Stimulated activated CD8-positive, alpha-beta memory T cell treated with anti-CD3 and anti-CD28 coated beads, Interleukin-4, amount 100 ng/mL, for 4 hours (primary cell): ENCODE measurements at places on chromosomes 6 and 20.

DNA sequence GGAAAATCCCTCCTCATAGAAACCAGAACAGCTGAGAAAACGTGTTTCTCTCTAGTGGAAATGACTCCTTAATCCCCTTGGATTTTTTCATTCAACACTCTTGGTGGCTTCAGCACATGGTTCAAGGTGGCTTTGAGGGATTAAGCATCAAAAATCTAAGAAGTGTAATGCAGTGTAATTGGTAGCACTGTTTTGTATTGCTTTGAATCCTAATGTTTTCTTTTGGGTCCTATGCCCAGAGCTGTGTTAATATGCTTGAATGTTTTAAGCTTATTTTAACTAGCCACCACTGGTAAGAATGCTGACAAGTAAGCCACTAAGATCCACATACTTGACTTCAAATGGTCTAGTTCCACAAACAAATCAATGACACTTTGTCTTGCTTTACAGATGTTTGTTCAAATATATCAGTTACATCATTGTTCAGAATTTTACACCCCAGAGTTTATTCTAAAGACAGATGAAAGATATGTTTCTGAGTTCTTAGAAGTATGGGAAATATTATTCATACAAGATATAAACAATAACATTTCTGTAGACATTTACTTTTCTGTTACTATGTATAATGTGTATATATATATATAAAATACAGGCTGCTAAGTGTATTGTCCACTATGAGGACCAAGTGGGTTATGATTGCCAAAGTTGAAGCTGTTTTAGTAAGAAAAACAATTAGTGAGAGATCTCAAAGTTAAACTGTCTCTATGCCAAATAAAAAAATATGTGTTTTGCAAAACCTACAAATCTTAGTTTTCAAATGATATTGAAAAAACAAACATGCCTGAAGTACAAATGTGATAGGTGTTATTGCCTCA is 220.8 kb downstream of the OGFRL1 start:
- no peak for DNase-seq

DNA sequence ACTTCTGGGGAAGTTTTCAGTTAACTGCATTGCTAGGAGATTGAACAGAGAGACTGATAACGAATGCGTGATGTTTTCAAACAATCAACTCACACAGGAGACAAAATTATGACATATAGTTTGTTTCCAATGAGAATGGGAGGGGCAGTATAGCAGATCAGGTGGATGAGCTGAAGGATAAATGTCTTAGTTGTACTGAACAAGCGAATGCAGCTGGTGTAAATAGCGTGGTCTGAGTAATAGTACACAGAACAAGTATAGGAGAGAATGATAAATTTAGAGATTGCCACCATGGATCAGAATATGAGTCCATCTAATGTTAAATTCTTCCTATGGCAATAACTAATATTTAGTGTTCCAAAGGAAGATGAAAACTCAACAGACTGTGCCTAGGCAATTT is 858.6 kb downstream of the EYS start:
- no peak for DNase-seq

DNA sequence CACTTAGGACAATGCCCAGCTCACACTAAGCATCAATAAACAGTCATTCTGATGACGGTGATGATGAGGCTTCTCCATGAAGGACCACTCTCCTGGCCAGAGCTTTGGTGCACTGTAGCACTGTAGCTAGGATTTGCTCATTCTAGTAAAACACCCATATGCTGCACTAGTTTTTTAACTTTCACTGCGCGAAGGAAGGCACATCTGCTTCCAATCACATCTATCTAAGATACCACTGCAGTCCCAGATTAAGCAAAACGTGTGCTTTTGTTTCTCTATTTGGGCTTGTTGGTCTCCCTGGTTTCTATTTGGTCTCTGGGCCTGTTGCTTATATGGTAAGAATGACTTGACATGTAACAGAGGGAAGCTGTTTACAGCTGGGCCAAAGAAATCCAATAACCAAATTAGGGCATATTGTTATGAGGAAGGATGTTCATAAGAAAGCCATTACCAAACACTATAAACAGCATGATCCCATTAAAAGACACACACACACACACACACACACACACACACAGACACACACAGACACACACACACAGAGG is 62.4 kb downstream of the FAM229B start:
- no peak for DNase-seq

- DNase-seq, result no peak
Measured at GRCh38 chr20:588476-588875, 21.6 kb downstream of the TCF15 start.

DNA sequence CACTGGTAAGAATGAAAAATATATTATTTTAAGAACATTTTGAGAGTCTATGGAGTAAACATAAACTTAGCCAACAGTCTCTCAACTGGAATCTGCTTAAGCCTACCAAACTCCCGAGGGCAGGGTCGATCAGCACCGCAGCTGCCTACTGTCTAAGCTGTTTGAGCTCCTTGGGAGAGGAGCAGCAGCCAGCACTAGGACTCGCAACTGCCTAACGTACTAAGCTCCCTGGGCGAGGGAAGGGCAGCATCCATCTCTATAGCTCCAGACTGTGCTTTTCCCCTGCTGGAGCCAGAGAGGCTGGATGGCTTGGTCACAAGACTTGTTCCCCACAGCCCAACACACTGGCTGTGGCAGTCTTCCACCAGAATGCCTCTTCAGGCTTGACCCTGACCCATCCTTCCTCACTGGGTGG is 96.4 kb downstream of the MOXD1 start:
- DNase-seq, result no peak

- no peak for DNase-seq
Measured at GRCh38 chr6:37058084-37058586, 52.7 kb downstream of the FGD2 start.

- DNase-seq, result no peak
Measured at GRCh38 chr6:16420715-16421461, 182.5 kb downstream of the GMPR start.

DNA sequence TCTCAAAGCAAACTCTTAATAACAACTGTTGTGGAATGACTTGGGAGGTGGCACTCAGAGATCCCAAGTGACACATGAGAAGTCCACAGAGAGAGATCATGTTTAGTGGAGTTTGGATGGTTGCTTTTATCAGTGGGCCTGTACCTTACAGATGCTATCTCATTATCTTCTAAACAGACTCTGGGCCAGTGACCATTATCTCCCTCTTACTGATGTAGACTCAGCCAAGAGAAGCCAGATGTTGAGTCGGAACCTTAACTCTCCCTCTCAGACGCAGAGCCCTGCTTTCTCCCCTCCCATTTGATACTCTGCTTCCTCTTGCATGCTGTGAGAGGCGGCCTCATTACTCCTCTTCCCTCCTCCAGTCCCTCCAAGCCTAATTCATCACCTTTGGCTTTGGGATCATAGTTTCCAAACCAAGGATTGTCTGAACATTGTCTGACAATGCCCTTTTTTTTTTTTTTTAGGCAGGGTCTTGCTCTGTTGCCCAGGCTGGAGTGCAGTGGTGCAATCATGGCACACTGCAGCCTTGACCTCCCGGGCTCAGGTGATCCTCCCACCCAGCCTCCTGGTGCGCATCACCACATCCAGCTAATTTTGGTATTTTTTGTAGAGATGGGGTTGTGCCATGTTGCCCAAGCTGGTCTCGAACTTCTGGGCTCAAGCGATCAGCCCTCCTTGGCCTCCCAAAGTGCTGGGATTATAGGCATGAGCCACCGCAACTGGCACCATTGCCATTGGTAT is 4.5 kb upstream of the DDR1 start:
- no peak for DNase-seq

DNA sequence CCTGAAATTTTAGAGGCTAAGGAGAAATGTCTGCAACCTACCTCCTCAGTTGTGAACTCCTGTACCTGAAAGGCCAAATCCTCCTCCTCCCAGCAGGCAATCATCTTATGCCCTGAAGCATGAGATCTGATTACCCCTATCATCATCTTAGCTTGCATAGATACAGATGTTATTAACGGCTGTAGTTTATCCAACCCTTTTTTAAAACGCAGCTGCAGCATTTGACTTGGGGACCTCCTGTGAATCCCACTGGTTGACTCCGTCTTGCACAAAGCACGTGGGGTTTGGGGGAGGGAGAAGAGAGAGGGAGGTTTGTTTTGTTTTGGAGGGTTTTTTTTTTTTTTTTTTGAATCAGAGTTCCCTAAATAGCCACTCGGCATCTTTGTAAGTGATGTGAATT is 5.8 kb upstream of the NR2E1 start:
- DNase-seq, result no peak

DNA sequence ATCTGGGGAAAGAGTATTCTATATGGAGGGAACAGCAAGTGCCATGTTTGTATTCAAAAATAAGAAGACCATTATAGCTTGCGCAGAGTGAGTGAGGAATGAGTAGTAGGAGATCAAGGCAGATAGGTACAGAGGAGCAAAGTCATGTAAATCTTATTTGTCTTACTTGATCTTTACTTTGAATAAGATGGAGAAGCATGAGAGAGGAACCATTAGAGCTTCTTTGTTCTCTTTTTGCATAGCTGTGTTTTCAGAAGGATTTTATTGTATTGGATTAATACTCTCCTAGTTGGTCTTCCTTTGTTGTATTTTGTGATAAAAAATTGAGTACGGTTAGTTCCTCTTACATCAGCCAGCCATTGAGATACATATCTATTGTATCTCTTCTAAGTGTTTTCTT is 88.4 kb downstream of the SCAF8 start:
- DNase-seq, result no peak

GRCh38 chr6:108764580-108764950 is 83.7 kb upstream of the ARMC2 start:
- DNase-seq, result no peak

- DNase-seq, result no peak
Measured at GRCh38 chr20:42531508-42531961, 658.2 kb downstream of the PTPRT start.

DNA sequence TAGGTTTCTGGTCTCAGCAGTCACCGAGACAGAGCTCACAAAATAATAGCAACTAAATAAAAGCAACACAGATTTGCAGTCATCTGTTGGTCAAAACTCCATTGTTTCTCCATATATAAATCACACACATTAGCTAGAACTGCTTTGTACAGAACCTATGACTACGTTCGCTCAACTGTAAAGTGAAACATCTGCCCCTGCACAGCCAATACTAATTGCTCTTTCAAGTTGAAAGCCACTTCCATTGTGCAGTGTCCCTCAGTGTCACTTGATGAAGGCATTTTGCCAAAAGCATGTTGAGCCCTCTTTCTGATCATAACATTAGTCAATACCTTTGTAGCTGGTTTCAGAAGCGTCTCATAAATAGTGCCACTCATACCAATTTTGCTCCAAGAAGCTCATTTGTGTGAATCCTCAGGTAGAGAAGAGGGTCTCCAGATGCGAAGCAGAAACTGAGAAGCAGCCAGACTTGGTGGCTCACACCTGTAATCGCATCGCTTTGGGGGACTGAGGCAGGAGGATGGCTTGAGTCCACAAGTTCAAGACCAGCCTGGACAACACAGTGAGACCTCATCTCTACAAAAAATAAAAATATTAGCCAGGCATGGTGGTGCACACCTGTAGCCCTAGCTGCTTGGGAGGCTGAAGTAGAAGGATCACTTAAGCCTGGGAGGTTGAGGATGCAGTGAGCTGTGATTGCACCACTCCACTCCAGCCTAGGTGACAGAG is 68.9 kb downstream of the PERP start:
- DNase-seq, result no peak

GRCh38 chr20:57698867-57699275 is 10.9 kb downstream of the PMEPA1 start:
- DNase-seq, result no peak

- DNase-seq, result no peak
Measured at GRCh38 chr20:59020938-59021551, 1.8 kb downstream of the TUBB1 start.

DNA sequence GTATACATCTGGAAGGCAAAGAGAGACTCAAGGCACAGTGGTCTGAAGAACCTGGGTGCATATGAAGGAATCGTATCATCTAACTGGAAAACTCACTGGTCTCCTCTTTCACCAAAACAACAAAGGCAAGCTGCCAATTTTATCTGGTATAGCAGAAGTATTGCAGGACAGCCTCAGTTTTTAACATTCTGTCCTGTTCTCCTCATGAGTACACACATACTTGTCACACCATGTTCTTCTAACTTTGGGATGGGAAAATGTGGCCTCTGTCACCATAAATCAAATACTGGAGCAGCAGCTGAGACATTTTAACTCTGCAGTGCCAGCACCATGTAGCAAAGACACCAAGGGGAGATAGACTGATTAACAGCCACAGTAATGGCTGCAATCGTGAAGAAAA is 199.1 kb upstream of the CNR1 start:
- DNase-seq, result no peak

- DNase-seq, result no peak
Measured at GRCh38 chr6:43250992-43251373, 7.7 kb downstream of the TTBK1 start.

GRCh38 chr20:57332105-57333089 is 2.8 kb downstream of the SPO11 start:
- DNase-seq, result no peak

- no peak for DNase-seq
Measured at GRCh38 chr20:23112595-23112994, 26.5 kb upstream of the CD93 start.

- DNase-seq, result no peak
Measured at GRCh38 chr20:37988306-37988954, 44.8 kb downstream of the TTI1 start.

DNA sequence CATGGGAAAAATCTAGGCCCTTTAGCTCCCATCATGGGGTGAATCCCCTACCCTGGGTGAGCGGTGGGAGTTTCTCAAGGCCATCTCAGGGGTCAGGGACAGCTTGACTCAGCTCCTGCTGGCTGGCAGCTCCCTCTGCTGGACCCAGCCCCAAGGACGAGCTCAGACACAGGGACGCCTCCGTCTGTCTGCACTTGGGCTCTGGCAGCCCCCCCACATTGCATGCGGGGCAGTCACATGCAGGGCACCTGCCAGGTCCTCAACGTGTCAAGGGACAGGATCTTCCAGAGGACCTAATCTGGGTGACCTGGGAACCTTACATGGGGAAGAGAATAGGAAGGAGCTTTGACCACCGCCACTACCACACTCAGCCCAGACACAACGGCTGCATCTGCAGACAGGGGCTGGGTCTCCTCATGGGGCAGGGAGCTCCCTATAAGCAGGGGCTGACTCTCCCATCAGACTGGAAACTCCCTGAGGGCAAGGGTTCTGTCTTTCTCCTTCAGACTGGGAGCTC is 173.4 kb downstream of the MRPL14 start:
- DNase-seq, result no peak

GRCh38 chr6:118791499-118791898 is 102.5 kb upstream of the ASF1A start:
- no peak for DNase-seq

- DNase-seq, result no peak
Measured at GRCh38 chr6:119346936-119347335, 2.6 kb downstream of the MAN1A1 start.

- no peak for DNase-seq
Measured at GRCh38 chr20:31685853-31686643, 36.6 kb downstream of the BCL2L1 start.
